ENCODE measurements at places on chromosomes 5 and 9.

- peak; percentile 35 for DNase-seq
Measured at GRCh38 chr5:132820162-132820754, 7.2 kb downstream of the SOWAHA start.

DNA sequence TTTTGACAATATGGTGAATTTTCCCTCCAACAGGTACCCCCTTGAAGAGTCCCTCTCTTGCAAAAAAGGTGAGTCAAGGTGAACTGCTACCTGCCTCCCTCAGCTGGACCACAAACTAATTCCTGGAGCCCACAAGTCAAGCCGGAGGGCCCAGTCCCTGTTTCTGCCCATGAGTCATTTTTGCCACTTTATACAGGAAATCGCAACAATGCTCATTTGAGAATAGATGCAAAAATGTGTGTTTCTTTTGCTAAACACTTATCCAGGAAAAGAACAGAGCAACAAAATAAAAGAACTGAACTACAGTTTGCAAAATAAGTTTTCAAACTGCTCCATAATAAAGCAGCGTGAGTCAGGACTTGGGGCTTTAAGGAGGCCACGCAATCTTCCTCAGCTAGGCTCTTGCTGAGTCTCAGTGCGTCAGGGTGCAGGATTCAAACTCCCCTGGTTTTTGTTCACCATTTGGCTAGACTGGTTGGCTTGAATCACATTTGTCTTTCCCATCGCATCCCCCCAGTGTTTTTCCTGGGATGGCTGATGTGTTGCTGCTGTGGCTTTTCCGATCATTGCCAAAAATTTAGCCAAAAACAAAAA is 102.7 kb downstream of the GOLPH3 start:
- DNase-seq, result no peak

GRCh38 chr9:38286766-38287165 is 105.7 kb upstream of the ALDH1B1 start:
- DNase-seq, result no peak

DNA sequence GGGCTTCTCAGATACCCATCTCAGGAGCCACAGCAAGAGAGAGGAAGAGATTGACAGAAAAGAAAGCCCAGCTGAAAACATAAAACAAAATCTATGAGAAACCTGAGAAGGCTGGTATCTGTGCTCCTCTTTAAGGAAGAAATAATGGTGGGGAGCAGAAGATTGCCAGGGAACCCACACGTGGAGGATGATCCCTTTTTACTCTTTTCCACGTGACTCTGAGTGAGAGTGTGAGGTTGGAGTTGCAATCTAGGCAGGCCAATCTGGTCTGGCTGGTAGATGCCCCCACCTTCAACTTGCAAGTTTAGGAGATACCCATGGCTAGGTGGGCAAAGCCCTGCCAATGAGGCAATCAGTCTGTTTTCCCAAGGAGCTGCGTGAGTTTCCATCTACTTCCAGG is 202.3 kb downstream of the TENT4A start:
- no peak for DNase-seq

DNA sequence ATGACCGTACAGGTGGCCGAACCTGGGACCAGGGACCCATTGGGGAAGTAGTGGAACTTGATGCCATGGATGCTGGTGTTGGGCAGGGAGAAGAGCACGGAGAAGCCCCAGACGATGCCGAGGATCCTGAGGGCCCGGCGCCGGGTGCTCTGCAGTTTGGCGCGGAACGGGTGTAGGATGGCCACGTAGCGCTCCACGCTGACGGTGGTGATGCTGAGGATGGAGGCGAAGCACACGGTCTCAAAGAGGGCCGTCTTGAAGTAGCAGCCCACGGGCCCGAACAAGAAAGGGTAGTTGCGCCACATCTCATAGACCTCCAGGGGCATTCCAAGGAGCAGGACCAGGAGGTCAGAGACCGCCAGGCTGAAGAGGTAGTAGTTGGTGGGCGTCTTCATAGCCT is 585 bp downstream of the NMUR2 start:
- DNase-seq, result no peak

DNA sequence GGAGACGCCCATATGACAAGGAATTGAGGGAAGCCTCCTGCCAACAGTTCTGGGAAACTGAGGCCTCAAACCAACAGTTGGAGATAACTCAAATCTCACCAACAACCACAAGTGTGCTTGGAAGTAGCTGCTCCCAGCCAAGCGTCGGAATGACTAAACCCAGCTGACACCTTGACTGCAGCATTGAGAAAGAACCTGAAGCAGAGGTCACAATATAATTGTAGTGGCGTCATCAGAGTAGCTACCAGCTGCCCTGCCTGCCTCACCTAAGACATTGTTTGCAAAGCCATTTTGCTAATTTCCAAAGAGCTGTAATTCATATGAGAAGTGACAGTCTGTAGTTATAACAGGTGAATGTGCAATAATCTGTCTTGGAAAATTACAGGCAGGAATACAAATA is 40.8 kb upstream of the ANKRD31 start:
- DNase-seq, result no peak

- DNase-seq, result no peak
Measured at GRCh38 chr9:19161257-19162025, 34.1 kb upstream of the PLIN2 start.

- DNase-seq, result no peak
Measured at GRCh38 chr9:122389799-122390481, 19.1 kb downstream of the PTGS1 start.

DNA sequence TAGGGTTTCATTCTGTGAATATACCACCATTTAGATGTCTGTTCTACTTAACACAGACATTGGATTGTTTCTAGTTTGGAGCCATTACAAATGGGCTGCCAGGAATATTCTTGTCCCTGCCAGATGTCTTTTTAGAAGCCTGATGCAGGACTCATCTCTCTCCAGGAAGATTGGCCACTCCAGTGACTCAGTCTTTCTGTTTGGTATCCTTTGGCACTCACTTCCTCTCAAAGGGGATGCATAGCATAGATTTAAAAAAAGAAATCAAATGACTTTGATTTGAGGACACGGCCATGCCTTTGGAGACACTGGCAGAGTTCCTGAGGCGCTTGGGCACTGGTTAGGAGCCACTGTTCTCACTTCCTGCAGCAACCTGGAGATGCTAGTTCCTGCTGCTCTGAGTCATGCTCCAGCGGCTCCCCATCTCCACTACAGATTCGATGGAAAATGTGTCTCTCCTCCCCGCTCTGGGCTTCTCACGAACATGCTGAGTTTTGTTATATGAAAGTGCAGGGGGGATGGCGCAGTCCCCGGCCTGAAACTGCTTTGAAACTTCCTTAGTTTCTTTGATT is 3.5 kb upstream of the ZNF366 start:
- no peak for DNase-seq

GRCh38 chr5:177523711-177524538 is 7.2 kb upstream of the DDX41 start:
- no peak for DNase-seq

GRCh38 chr9:84811751-84812074 is 142.2 kb downstream of the NTRK2 start:
- DNase-seq, result no peak

DNA sequence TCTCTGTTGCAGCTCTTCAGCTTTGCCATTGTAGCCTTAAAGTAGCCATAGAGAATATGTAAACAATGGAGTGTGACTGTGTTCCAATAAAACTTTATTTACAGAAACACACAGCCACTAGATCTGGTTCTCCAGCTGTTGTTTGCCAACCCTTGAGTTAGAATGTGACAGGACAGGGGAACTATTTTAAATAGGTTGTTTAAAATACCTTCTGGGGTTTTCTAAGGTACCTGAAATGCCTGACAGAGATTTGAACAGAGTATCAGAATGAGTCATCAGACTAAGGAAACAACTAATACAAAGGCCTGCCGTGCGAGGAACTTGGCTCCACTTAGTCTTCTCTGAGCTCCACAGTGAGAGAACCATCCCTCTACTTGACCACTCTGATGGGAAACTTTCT is 85.4 kb downstream of the HSD17B4 start:
- no peak for DNase-seq

GRCh38 chr5:170499621-170500020 is 4.2 kb upstream of the KCNIP1 start:
- no peak for DNase-seq

DNA sequence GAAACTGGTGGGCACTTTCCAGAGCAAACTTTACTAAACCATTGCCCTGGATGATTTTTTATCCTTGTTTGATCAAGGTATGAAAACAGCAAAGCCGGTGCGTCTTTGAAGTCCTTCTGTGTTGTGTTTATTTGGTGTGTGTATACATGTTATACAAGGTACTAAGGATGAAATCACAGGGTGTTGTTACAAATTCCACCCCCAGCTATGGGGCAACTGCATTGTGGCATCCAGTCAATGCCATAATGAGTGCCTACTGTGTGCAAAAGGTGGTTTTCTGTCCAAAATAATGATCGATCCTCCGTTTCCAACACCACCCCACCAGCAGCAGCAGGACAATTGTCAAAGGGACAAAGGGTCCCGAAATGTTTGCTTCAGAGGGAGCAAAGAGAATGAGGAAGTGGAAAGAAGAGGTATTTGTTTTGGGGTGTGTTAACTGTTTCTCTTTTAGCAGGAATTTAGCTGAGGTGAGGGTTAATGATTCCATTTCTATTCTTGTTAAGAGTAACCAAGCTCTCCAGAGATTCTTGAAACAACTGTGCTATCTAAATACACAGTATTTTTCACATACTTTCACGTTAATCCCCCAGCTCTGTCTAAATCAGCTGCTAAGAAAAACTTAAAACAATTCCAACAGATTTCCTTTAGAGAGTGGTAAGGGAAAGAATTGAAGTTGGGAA is 568.7 kb upstream of the KLF4 start:
- DNase-seq, result no peak

- DNase-seq, result no peak
Measured at GRCh38 chr5:107874795-107875194, 204.1 kb upstream of the EFNA5 start.

DNA sequence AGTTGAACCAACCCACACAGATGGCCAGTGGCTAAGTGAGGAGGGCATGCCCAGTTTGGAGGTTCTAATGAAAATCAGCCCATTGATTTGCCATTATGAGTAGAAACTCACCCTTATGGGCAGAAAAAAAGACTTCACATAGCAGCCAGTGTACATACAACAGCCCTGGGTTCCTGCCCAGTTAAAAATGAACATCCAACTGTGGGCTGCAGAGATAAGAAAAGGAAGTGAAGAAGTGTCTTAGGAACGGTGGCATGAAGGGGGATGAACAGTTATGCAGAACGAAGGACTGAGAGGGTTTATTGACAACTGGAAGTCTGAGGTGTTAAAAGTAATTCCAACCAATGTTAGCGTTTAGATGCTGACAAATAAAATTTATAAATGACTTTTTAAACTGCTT is 118.4 kb downstream of the MARCHF3 start:
- DNase-seq, result no peak

- no peak for DNase-seq
Measured at GRCh38 chr5:159057996-159058395, 41.7 kb downstream of the EBF1 start.

- no peak for DNase-seq
Measured at GRCh38 chr9:7117676-7118561, 360.1 kb downstream of the KDM4C start.

DNA sequence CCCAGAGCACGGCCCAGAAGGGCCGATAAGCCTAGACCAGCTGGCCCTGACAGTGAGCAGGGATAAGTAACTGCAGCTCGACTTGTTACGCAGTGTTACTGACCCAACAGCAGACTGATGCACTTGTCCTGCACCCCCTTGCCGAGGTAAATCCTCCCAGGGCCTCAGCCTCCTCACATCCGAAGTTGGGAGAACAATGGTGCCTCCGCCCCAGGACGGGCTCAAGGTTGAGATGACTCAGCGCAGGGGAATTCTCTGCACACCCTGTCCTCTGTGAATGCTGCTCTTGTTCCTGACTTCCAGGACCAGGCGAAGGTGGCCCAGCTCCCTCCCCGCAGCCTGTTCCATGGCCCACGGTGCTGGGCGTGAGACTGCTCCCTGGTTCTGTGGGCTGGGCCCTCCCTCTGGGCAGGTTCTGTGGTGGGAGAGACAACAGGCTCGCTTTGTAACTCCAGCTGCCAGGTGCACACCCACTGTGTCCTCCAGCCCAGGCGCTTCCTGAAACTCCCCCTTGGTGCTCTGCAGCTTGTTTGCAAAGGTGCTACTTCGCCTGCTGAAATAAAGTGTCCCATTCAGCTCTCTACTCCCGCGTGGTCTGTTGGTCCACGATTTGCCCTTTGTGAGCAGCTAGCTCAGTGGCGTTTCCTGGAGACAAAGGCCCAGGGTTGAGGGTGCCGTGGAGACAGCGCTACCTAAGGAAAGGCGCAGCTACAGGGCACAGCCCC is 40.1 kb upstream of the SLC6A19 start:
- no peak for DNase-seq

DNA sequence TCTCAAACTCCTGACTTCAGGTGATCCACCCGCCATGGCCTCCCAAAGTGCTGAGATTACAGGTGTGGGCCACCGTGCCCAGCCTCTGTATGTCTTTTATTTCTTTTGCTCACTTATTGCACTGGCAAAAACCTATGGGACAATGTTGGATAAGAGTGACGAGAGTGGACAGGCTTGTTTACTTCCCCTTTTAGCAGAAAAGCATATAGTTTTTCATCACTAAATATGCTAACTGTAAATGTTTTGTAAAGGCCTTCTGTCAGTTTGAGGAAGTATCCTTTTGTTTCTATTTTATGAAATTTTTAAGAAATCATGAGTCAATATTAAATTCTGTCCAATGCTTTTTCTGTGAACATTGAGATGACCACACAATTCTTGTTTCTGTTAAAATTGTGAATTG is 103.3 kb downstream of the AUH start:
- DNase-seq, result no peak

GRCh38 chr5:7453947-7454346 is 58.0 kb downstream of the ADCY2 start:
- no peak for DNase-seq

DNA sequence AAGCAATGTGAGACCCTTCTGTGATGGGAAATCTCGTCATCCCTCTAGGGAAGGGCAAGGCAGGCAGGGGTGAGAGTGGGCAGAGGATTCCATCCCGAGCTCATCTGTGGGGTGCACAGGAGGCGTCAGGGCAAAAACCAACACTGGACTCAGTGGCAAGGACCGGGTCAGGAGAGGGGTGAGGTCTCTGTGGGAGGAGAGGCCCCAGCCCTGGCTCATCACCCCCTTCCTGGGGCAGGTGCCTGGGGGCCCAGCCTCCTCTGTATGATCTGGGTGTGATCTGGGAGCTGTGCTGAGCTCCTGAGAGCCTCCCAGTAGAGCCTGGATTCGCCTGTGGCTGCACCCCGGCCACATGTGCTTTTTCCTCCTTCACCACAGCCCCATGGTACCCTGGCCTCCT is 597 bp downstream of the SPATA31E1 start:
- DNase-seq, result no peak

GRCh38 chr5:95615164-95615467 is 4.8 kb upstream of the GPR150 start:
- DNase-seq, result no peak

GRCh38 chr5:103454770-103455169 is 107.8 kb downstream of the NUDT12 start:
- no peak for DNase-seq

Data from esophagus squamous epithelium (tissue), 5 donors.